A549 treated with ZK216348 at 1 μM for 4 hours (cell line): ENCODE measurements at places on chromosomes 3 and 15. TPM values are rescaled to one million over a fixed set of nuclear protein-coding genes. Genes with fewer than 3 reads are reported as not detected.

FANCD2OS gene
- not detected in 5 replicates for total RNA-seq

SLCO2A1 gene
- 0.02 to 0.22 TPM (median 0.06 TPM) in 4 of 5 replicates, not detected in the other for total RNA-seq

SI gene
- total RNA-seq: not detected in 5 replicates

POLQ gene
- 6.3 to 7.9 TPM (median 7.2 TPM) in 5 replicates for total RNA-seq

STRA6 gene
- 39.9 to 95.5 TPM (median 71.4 TPM) in 5 replicates for total RNA-seq

ZNF774 gene
- total RNA-seq: 0.62 to 1.7 TPM (median 1.0 TPM) in 5 replicates
